ENCODE measurements at places on chromosomes 4 and X. TPM values are rescaled to one million over a fixed set of nuclear protein-coding genes. Genes with fewer than 3 reads are reported as not detected.

The SOD3 gene
- 280 TPM for total RNA-seq

GRCh38 chr4:102842367-102842766 is 15.0 kb upstream of the UBE2D3 start:
- DNase-seq: no peak

GRCh38 chr4:64682946-64683345 is 273.7 kb upstream of the TECRL start:
- DNase-seq: no peak

DNA sequence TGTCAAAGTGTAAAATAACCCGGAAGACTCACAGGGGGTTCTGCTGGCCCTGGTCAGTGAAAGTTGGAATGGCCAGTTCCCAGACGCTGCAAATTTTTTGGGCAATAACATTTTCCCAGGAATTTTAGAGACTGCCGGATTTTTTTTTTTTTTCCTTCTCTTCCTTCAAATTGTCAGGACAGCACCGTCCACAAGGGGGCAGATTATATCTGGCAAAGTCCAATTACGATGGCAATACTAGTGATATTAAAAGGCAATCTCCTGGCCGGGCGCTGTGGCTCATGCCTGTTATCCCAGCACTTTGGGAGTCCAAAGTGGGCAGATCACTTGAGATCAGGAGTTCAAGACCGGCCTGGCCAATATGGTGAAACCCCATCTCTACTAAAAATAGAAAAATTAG is 20.5 kb downstream of the SLC25A5 start:
- no peak for DNase-seq

- no peak for DNase-seq
Measured at GRCh38 chrX:129139837-129140598, 383.3 kb downstream of the SMARCA1 start.

The BRS3 gene
- total RNA-seq: not detected

GRCh38 chr4:56372774-56373173 is 14.5 kb downstream of the AASDH start:
- DNase-seq: no peak

DNA sequence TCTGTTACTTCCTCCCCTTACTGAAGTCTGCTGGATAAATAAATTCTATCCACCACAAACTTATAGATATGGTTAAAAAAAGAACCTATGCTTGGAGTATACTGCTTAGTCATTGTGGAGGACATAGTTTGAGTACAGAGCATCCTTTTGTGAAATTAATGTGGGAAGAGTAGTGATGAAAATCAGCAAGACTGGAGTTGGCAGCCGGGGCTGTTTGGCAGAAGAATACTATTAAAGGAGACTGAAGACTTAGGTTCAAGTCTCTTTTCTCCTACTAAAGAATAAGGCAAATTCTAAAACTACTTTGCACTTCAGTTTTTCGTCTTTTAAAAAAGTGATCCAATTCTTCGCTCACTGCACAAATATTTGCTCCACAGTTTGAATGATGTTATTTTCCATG is 326.6 kb upstream of the ATOH1 start:
- DNase-seq: no peak

DNA sequence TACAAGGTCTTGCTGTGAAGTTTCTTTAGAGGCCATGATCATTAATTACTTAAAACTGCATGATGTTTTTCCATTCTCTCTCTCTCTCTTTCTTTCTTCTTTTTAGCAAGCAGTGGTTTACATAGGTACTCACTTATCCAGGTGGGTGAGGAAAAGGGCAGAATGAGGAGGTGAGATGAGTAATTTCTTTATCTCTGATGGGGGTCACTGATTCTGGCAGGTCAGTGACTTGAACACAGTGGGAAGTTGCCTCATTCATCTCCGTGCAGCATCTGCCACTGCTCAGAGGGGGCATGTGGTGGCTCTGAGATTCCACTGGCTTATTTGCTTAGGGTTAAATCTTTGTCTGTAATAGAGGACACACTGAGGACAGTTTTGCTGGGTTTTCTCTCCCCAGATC is 62.6 kb downstream of the FAM114A1 start:
- DNase-seq: no peak

DNA sequence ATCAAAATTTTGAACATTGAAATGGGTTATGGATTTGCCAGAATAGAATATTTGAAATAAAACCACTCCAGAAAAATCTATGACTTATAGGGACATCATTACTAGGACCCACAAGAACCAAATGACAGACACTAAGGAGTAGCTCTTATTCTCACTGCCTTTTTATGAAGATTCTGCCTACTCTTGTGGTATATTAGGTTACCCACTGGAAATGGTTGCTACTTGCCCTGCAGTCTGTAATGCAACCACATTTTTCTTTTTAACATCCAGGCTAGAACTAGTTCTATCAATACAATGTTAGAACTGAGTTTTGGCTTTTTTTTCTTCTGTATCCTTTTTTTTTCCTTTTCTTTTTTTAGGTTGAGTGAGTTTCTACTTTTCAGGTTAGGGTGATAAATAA is 158.9 kb downstream of the PPP1R2C start:
- no peak for DNase-seq

The PGM2 gene
- 30.2 TPM for total RNA-seq

DNA sequence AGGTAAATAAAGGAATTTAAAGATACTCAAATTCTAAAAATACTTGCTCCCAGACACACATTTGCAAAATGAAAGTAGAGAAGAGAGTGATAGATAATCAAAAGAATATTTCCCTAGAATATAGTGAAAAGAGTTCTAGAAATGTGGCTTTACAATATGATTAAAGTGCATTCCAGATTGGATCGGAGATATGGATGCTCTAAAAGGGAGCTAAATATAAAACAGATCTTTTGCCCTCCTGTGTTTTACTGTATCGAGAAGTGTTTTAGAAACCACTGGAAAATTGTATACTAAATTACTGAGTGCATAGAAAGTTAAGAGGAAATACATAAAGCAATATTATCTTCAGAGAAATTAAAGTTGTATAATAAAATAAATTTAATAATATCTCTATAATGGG is 1392.0 kb downstream of the TECRL start:
- no peak for DNase-seq

The TEC gene
- 9.3 TPM for total RNA-seq

DNA sequence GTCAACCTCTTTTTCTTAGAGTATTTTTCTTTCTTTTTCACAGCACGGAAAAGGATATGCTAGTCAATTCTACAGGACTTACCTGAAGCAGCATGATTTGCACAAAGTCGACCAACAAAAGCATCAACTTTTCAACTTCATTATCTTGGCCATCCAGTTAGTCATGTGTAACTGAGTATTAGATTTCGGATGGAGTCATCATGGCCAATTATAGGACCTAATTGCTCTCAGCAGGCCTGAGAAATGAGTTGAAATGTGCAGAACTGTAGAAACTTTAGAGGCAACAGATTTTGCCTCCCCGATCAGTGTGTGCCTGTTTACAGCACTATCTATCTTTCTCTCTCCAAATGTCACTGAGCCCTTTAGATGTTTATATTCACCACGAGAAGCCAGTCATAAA is 41.0 kb downstream of the PCDH10 start:
- DNase-seq: no peak

GRCh38 chr4:184014301-184014700 is 109.2 kb downstream of the STOX2 start:
- DNase-seq: no peak

DNA sequence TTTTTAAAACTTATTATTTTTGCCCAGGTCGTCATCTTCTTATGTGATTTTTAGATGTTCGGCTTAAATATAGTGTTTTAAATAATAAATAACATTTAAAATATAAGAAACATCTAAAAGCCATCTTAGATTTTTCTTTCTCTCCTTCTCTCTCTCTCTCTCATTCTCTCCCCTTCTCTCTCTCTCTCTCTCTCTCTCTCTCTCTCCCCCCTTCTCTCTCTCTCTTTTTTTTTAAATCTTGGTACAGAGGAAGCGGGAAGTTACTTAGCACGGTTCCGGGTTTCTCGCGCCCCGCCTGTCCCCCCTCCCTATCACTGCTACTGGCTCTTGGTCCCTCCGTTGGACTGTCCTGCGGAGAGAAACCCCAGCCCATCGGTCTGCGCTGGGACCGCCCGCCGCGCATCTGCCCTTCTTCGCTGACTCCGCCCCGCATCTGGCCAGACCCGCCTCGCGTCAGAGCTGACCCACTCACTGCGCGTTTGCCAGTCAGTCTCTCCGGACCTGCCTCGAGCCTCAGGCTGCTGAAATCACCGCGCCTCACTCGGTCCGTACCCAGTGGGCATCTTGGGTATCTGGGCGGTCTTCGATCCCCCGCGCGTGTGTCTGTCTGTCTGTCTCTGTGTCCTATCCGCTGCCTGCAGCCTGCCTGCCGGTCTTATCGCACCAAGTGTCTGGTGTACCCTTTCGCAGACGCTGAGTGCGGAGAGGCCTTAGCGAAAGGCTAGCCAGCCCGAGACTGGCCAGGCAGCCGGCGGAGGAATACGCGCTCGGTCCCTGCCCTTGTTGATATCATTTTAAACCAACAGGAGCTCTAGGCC is at the start of gene PABPC5:
Gene PABPC5 (plus strand): TSS at position 489 of the 818 bp plus-strand sequence. CDS start 739 bp downstream, outside the sequence.
- no peak for DNase-seq

GRCh38 chr4:1227816-1228215 is 21.1 kb downstream of the CTBP1 start:
- no peak for DNase-seq

DNA sequence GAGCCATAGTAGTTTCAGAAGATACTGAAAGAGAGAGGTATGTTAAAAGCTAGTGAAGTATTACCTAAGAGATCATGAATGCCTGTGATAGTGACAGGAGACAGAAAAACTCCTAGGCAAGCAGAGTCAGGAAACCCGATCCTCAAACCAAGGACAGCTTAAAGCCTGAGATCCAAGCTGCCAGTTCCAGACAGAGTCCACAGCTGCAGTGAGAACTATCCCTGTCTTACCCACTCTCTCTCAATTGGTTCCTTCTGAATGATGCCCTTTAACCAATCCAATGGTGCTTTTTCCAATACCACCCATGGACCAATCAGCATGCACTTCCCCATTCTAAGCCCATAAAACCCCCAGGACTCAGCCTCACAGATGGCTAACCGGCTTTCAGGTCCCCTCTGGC is 90.4 kb upstream of the PCDH10 start:
- no peak for DNase-seq

DNA sequence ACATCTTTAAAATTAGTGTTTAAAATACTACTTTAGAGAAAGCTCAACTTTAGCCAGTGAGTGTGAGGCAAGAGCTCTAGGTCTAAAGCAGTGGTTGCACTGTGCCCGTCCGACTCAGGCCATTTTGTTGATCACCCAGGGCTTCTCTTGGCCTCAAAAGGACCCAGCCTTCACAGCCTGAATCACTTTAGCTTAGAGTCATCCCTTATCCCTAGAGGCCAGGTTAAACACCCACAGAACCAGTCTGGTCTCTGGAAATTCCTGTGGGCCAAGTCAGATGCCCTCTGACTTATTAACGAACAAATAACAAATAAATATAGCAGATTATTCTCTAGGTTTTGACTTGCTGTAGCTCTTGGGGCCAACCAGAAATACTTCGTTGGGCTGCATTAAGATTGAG is 102.3 kb downstream of the WWC2 start:
- no peak for DNase-seq

DNA sequence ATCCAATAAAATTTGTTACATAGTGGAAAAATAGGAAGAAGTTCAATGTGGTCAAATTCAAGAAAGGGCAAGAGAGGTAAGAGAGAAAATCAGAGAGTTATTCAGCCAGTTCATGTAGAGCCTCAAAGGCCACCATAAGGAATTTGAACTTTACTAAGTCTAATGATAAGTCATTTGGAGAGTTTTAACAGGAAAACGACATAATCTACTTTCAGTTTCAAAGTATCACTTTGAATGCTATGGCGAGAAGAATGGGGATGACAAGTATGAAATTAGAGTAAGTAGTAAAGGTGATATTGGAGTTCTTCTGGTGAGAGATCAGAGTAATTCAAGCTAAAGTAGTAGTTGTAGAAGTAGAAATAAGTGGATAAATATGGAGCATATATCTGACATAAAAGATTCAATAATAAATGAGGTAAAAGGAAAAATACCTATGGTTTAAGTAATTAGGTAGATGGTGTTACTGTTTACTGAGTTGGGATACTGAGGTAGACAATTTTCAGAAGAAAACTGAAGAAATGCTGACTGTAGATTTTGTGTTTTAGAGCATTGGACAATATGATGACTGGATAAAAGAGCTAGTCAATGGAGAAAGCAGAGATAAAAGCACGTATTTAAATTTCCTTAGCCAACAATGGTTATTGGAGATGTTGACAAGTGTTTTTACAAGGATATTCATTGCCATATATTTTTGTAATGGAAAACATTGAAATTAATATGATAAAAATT is 331.7 kb upstream of the ADGRL3 start:
- no peak for DNase-seq

GRCh38 chr4:42653626-42654560 is 3.0 kb downstream of the ATP8A1 start:
- DNase-seq: no peak

DNA sequence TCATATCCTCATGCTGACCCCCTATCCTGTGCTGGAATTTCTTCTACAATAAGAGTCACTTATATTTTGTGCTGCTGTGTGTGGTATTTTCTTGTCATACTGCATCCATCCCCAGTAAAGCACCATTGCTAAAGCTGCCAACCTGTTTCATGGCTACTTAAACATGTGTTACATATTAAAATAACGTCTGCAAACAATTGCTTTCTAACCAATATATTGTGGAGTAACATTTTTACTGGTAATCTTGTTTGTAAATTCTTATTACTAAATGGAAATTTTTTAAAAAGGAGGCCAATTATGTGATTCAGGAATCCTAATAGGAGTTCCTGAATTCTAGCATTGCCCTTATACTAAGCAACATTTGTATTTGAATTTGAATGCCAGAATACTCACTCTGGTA is 160.3 kb upstream of the VEGFC start:
- no peak for DNase-seq

The SLC25A31 gene
- not detected for total RNA-seq

- DNase-seq: no peak
Measured at GRCh38 chrX:153667956-153668396, 5.6 kb downstream of the PNCK start.

DNA sequence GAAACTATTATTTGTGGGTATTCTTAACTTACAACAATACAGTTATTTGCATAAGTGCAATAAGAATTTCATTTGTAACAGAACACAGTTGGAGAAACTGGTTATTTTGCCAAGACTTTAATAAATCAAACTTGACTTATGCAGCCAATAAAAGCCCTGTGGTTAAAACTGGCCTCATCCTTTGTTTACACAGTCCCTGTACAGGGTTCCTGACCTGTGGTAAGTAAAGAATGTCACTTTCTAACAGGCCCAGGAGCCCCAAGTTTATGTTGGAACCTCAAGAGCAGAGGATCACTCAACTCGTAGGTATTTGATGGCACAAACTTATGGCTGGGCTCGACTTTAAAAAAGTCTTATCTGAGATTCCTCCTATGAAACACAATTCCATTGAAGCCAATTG is 88.6 kb upstream of the PTCHD1 start:
- no peak for DNase-seq

The TMPRSS11D gene
- total RNA-seq: 72.4 TPM

The ATOH1 gene
- not detected for total RNA-seq

The FDCSP gene
- total RNA-seq: not detected

- DNase-seq: no peak
Measured at GRCh38 chr4:6298035-6298434, 28.4 kb downstream of the WFS1 start.

The ADH1B gene
- total RNA-seq: 891 TPM

Measured in vagina (tissue), 2 donors.